ENCODE measurements at places on chromosomes 6 and 20.
A peak's percentile ranks its signal among the peaks of the same experiment; 100 is the strongest.

DNA sequence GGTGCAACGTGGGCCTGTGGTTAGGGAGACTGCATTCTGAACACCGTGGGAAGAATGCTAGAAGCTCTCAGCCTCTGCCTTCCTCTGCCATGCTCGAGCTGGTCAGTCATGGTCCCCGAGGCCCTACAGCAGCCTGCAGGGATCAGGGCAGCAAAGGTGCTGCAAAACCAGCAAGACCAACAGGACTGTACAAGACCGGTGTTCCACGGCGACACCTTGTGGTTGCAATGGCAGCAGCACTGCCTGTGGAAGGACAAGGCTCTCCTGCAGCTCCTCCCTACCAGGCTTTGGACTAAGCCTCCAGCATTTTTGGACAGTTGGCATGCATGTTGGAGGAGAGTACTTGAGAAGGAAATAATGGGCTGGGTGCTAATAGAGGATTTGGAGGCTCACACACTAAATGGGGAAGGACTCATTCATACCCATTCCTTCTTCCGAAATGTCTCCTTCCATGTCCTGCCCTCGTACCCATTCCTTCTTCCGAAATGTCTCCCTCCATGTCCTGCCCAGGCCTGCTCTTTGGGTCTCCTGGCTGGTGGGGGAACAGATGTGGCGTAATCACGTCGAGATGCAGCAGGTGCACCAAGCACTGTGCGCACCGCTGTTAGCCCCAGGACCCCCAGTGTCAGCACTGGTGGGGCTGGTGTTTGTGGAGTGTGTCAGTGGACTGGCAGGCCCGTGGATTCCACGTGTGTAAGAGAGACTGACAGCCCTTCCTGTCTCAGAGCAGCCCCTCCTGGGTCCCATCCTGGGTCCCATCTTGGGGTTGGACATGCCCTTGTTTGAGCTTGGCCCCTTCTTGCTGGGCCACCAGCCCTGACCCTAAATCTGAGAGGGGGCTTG, 18.6 kb upstream of the MYT1 start:
- no peak for DNase-seq

DNA sequence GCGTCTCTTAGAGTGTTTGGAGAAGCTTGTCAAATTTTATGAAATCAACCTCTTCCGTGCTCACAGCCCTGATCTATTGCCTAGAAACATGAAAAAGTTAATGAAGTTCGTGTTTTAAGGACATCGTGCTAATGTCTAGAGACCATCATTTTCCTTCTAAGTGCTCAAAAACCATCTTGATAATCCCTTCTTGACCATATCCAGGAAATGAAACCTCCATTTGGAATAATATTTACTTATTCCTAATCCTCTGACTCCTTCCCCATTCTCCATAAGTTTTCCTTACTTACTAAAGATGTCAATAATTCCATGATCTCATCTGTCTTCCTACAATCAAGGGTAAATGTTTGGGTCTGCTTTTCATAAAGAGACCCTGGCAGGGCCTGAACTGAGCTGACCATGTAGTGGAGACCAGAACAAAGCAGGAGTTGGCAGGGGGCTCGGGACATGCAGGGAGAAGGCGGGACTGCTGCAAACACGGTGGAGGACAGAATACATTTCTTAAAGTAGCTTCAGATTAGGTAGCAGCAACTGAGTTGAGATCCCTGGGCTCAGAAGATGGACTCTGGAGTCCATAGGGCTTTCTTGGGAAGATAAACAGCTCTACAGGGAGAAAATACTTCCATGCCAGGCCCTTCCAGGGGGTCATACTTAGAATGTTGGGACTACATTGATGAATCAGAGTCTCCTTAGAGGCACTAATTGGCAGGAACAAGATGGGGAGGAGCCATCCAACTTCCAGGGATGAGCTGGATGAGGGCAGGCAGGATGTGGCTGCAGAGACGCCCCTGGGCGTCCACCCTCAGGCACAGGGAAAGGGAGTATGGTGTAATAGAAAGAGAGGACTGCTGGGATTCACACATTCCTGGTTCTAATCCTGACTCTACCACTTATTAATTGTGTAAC, 100.7 kb downstream of the RIN2 start:
- no peak for DNase-seq

GRCh38 chr20:60331688-60332300, 373.6 kb downstream of the CDH26 start:
- no peak for DNase-seq

DNA sequence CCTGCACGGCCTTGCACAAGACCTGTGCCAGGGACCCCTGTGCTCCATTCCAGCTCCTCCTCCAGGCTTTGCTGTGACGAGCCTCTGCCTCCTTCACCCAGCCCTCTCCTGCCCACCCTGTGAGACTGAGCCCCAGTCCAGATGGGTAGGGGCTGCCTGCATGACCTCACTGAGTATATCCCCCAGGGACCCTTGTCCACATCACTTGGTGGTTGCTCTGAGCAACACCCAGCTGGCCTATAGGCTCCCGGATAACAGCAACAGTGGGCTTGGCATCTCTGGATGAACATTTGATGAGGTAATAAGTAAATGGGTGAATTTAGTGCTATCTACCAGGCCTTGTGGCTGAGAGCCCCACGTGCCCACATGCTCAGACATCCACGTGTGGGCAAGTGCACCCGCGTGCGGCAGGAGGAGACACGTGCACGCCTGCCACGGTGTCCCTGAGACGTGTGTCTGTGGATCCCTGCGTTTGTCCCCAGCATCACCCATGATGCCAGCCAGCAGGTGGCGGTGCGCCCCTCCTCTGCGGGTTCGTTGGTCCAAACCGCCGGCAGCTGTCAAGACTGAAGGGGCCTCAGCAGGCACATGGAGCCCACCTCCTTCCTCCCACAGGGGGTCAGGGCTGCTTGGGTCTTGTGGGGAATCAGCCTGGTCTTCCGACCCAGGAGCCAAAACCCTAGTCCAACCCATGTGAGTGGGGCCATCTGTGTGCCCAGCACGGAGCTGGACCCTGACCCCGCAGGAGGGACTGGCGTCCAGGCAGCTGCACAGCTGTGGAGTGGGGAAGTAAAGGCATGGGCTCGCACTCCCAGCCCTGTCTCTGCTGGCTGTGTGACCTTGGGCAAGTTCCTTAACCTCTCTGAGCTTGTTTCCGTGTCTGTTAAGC, 45.9 kb downstream of the FGD2 start:
- peak; percentile 92 for DNase-seq

- no peak for DNase-seq
Observed at GRCh38 chr6:143241911-143242310, 181.2 kb downstream of the AIG1 start.

DNA sequence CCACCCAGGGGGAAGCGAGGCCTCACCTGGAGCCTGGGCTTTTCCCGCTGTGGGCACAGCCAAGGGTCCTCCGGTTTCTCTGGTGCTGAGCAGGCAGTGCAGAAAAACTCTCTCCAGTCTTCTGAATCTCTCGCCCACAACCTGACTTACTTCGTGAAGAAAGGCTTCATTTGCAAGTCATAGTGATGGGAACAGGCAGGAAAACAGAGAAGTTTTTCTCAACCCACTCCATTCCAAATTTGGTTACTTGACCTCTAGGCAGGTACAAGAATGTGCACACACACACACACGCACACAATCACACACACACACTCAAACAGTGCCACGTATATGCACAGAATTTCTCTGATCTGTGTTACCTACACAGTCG, 524.5 kb downstream of the CD83 start:
- DNase-seq, result no peak
